ENCODE measurements at places on chromosomes 7 and 10.
A peak's percentile ranks its signal among the peaks of the same experiment; 100 is the strongest.

GRCh38 chr7:2670720-2671391, 17.1 kb upstream of the AMZ1 start:
- no peak for DNase-seq

DNA sequence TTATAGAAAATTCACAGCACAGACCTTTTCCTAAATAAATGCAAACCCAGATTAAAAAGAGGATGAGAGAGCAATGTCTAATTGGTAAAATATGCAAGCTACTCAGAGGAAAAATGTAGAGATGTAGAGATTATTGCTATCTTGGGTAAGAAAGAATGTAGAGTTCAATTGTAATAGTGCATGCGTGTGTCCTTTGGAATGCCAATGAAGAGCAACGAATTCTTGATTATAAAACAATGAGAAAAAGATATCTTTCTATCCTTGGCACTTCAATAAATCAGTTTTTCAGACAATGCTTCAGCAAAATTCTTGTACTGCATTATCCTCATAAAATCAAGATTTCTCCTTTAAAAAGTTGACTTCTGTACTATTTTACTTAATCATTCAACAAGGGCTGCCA, 50.9 kb downstream of the SEMA3D start:
- no peak for DNase-seq

GRCh38 chr7:45656431-45656830, 82.3 kb downstream of the ADCY1 start:
- no peak for DNase-seq

DNA sequence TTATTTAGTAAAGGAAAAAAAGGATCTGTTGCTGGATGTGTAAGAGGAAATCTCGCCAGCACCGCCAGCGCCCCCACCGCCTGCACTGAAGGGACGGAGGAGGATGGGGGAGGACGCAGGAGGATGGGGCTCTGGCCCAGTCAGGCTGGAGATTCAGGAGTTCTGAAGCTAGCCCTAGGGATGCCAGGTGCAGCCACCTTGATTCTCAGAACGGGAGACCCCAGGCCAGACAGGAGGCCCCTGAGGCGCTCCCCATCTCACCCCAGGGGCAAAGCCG, 1.3 kb downstream of the CAMK2B start:
- no peak for DNase-seq

DNA sequence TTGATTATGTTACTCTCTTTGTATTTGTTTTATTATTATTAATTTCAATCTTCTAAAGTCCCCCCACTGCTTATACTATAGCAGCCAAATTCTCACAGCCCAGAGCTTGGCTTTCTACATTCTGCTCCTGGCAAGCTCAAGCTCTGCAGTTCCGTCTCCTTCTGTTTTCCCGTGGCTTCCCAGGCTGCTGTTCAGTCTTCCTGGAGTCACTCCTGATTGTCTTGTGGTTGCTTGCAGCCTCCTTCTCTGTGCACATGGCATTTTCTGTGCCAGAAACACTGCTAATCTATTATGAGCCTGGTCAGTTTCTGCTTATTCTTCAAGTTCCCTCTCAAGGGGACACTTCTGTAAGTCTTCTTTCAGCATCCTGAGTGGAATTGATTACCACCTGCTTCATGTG, 533.7 kb upstream of the IGFBP3 start:
- no peak for DNase-seq

DNA sequence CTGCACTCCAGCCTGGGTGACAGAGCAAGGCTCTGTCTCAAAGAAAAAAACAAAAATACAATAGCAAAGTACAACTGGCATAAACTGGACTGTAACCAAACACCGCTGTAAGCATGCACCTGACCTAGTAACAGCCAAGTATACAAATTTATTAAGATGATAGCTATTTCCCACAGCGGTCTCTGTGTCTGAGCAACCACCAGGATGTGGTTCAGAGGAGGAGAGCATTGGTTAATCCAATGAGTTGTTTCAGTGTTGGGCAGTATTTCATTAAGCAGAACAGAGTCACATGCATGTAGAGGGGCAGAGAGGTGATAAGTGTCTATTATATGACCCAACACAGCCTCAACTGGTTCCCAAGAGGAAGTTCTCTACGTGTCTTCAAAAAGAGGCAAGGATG, 4.0 kb downstream of the SLC16A12 start:
- no peak for DNase-seq

- DNase-seq = peak; percentile 77
Measured at GRCh38 chr7:75937958-75938786, 23.2 kb downstream of the POR start.

DNA sequence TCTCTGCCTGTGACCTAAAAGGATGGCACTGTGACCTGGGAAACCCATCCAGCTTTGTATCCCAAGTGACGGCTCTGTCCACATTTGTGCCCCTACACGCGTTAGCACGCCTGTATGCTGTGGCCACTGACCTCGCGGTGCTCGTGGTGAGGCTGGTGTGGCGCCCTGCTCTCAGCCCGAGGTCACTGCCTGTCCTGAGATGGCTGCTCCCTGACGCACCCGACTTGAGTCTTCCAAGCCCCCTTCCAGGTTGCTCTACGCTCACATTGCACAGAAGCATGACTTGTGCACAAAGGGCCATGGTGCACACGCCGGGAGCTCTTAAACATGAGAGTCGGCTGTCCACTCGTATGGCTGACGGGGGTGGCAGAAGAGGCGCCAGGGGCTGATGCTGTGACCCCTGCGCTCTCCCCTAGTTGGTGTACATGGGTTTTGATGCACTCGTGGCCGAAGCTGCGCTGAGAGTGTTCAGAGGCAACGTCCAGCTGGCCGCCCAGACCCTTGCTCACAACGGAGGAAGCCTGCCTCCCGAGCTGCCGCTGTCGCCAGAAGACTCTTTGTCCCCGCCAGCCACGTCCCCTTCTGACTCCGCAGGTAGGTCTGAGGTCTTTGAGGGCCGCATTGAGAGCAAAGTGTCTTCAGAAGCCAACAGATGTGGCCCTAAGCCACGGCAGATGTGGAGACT, 33.5 kb downstream of the WDR86 start:
- no peak for DNase-seq

DNA sequence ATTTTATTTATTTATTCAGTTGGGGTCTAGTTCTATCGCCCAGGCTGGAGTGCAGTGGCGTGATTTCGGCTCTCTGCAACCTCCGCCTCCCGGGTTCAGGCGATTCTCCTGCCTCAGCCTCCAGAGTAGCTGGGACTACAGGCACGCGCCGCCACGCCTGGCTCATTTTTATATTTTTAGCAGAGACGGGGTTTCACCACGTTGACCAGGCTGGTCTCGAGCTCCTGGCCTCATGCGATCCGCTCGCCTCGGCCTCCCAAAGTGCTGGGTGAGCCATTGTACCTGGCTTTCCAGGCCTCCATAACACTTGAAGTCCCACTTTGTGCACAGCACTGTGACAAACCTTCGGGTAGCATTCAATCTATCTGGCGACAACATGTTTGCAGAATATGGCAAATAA, 1.0 kb upstream of the DCLRE1C start:
- no peak for DNase-seq

DNA sequence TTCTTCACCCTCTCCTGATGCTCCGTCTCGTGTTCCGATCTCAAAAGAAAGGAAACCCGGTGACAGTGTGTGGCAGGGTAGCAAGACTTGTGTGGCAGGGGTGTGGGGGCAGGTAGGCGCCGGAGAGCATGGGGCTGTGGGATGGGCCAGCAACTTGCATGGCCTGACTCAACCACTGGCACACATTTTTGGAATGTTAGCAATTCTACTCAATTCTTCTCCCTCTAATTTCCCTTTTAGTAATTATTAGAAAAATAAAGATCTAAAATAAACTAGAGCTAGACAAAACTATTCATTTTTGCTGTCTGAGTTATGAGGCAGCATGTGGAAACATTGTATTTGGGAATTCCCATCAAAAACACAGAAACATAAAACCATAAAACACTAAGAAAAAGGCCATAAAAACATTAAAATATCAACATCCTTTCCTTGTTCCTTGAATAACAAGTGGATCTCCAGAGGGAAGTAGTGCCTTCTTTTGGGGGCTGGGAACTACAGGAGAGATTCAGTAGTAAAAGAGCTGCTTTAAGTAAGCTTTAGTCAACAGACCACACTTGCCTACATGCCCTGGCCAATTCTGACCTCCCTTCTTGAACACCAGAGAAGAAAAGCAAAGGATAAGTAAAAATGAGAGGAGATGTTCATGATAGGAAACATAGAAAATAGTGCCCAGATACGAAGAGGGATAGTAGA, 21.8 kb downstream of the SEMA3C start:
- DNase-seq = no peak

- no peak for DNase-seq
Measured at GRCh38 chr7:44156453-44157010, 15.4 kb upstream of the MYL7 start.

DNA sequence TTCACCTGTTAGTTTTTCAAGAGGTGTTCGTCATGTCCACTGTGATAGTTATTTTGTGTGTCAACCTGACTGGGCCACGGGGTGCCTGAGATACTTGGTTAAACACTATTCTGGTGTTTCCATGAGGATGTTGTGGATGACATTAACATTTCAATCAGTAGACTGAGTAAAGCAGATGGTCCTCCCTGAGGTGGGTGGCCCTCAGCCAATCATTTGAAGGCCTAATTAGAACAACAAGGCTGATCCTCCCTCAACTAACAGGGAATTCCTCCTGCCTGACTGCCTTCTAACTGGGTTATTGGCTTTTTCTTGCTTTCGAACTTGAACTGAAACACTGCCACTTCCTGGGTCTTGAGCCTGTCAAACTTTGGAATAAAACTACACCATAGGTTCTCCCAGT, 75.8 kb downstream of the ENO4 start:
- no peak for DNase-seq

DNA sequence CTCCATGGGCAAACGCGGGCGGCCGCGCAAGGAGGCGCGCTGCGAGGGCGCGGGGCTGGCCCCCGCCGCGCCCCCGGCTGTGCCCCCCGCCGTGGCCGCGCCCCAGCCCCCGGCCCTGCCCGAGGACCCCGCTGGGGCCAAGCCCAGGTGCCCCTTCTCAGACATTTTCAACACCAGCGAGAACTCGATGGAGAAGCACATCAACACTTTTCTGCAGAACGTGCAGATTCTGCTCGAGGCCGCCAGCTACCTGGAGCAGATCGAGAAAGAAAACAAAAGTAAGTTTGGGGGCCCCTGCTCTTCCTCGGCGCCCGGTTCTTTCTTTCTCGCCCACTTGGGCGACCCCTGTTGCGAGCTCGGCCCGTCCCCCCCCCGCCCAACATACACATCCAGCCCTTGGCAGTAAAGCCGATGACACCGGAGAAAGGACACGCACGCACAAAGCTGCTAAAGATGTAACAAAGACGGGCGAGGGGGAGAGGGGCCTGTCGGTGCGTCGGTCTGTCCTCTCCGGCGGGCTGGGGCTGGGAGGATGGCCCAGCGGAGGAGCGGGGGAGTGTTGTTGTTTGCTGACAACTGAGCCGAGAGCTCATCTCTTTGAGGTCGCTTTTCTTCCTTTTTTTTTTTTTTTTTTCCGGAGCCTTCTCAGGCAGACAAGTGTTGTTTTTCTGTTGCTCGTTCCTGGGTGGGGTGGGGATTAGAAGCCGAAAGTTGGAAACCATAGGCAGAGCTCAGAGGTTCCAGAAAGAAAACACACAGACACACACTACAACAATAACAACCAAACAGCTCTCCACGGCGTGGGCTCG, 604 bp downstream of the MXI1 start:
- no peak for DNase-seq

GRCh38 chr10:73998929-73999691, 1.2 kb downstream of the VCL start:
- DNase-seq = peak; percentile 43

DNA sequence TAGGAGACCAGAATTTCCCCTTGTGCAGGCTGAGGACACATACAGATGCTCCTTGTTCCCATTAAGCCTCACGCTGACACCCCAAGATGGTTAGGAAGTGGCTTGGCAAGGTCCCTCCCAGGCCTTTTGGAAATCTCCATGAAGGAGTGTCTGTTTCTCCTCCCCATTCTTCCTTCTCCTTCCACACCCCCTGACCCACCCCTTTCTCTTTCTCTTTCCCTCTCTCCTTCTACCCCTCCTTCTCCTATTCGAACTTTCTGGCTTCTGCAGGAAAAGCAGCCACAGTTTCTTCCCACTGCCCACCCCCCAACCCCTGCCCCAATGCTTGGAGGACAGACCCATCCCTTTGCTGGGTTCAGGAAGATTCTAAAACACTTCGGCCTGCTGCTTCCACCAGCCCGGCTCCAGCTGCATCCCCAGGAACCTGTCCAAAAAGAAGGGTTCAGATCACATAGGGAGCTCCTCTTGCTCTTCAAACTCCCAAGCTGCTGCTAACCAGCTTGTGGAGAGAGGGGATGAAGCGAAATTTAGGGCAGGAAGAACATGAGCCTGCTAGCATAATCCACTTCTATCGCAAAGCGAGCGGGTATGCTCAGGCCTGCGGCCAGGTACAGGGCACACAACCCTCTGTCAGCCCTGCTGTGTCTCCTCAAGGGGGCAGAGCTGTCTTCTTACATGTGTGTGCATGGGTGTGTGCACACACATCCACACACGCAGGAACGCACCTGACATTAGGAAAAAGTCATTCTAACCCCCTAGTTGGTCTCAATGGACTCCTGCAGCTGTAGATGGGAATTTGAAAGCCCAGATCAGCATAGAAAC, 80.4 kb downstream of the PPP1R3C start:
- DNase-seq = no peak
